ENCODE measurements at places on chromosomes 5 and 9.

DNA sequence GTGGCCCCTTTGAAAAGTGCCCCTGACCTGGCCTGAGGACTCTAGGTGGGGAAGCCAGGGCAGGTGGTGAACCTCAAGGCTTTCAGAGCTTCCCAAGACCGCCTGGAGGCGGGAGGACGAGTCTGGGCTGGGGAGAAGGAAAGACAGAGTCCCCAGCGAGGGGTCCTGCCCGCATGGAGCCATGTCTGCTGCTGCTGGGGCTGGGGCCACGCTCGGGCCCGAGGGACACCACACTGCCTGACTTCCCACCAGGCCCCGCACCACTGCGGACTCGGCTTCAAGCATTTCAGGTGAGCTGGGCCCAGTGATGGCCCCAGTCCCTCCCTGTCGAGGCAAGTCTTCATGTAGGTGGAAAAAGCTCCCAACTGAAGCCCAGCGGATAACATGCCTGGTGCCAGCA, 62.1 kb upstream of the SARDH start:
- H3K27me3 ChIP-seq: no peaks in the 10 kb centered on the region
- no peaks in the 10 kb centered on the region for H3K4me1 ChIP-seq

DNA sequence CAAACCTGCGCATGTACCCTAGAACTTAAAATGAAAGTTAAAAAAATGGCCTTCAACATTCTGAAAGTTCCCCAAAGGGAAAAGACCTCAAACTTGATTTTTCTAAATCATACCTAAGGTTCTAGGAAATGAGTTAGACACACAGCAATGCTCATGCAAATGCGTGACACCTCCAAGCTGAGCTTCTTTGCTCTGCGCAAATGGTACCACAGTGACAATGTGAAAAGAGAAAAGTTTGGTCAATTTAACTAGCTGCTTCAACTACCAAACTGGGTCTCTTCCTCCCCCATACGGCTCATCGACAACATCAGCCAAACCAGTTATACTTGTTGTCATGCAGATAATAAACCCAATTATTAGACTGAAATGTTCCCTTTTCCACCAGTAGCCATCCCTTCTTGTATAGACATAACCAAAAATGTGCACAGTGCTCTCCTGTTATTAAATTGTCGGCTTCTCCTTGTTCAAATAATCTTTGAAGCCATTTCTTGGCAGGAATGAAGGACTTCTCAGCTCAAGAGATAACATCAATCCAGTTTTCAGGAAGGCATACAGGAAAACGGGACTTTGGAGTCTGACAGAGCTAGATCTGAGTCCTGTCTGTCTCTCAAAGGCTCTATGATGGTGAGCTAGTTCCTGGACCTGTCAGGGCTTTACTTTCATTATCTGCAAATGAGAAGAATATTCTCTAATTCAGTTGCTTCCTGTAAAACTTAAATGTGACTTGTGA, 185.6 kb upstream of the NR3C1 start:
- no peak overlapping the region for H3K27ac ChIP-seq
- no peaks in the 10 kb centered on the region for H3K27me3 ChIP-seq
- no peak for DNase-seq
- H3K4me3 ChIP-seq: no peak overlapping the region
- H3K4me1 ChIP-seq: no peaks in the 10 kb centered on the region

DNA sequence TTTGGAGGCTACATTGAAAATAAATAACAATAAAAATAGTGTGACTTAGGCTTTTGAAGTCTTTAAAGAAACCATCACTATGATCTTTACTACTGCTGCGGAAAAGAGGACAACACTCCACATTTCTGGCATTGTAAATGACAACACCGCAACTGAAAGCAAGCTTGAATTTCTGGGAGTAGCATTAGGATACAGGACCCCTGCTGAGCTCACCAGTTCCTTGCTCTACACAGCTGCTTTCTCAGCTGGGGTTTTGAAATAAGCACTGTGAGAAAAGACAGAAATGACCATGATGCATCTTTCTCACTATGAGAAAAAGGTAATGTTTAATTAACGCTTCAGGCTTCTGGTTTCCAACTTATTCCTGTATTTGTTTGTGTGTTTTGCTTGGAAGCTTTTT, 168.0 kb downstream of the TAF11L14 start:
- H3K27me3 ChIP-seq: no peaks in the 10 kb centered on the region
- H3K4me3 ChIP-seq: no peak overlapping the region
- H3K27ac ChIP-seq: no peak overlapping the region
- H3K36me3 ChIP-seq: no peaks in the 10 kb centered on the region
- peaks cover 2% of the 10 kb centered on the region for H3K4me1 ChIP-seq

DNA sequence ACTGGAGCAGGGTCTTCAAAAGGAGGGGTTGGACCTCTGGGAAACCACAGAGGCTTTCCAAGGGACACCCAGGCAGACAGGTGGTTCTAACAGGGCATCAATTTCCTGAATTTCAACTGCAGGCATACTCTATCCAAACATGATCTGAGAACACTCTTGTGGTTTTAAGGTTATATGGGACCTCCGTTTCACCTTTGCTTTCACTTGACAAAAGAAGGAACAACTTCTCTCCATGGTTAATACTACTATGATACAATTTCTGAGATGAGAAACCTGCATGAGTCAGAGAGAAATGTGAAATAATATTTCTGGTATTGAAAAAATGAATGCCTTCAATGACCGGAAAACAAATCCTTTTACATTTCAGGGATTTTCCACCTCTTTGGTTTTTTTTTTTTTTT, 28.0 kb upstream of the ERAP1 start:
- H3K36me3 ChIP-seq: no peaks in the 10 kb centered on the region
- no peaks in the 10 kb centered on the region for H3K4me1 ChIP-seq
- no peak overlapping the region for H3K27ac ChIP-seq
- no peaks in the 10 kb centered on the region for H3K27me3 ChIP-seq

DNA sequence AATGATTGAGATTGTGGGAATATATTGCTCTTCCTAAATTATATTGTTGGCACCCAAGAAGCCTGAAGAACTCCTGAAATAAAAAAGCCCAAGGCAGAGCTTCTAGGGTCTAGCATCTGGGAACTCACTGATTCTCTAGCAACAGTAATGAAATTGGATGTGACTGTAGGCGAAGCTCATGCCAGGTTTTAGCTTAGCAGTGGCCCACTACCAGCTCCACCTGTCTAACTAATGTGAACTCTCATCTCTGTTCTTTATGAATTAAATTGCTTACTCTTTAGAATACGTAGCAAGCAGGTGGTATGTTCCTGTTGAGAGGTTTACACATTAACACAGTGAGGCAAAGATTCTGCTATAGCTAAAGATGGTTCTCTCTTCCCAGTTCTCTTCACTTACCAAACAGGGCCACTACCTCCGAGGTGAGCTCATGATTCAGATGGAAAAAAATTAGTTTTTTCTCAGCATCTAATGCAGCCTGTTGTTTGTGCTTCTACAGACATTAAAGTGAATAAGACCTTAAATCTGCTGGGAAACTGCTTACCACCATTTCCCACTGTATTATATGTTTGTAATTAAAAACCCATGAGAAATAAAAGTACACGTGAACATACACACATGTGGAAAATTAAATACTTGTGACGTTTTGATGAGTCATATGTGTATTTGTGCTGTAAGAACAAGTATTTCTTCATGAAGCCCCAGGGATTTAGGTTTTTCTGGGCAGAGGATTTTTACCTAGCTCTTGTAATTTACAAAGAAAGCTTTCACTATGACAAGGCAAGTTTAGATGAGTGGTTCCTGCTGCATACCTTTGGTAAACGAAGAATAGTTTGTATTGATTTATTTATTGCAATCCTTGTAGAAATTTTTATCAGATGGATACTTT, 360.1 kb downstream of the KDM4C start:
- no peaks in the 10 kb centered on the region for H3K4me1 ChIP-seq
- H3K27ac ChIP-seq: no peak overlapping the region
- no peak for DNase-seq
- H3K36me3 ChIP-seq: no peaks in the 10 kb centered on the region
